ENCODE measurements at places on chromosomes 3 and 15. TPM values are rescaled to one million over a fixed set of nuclear protein-coding genes. Genes with fewer than 3 reads are reported as not detected.

DNA sequence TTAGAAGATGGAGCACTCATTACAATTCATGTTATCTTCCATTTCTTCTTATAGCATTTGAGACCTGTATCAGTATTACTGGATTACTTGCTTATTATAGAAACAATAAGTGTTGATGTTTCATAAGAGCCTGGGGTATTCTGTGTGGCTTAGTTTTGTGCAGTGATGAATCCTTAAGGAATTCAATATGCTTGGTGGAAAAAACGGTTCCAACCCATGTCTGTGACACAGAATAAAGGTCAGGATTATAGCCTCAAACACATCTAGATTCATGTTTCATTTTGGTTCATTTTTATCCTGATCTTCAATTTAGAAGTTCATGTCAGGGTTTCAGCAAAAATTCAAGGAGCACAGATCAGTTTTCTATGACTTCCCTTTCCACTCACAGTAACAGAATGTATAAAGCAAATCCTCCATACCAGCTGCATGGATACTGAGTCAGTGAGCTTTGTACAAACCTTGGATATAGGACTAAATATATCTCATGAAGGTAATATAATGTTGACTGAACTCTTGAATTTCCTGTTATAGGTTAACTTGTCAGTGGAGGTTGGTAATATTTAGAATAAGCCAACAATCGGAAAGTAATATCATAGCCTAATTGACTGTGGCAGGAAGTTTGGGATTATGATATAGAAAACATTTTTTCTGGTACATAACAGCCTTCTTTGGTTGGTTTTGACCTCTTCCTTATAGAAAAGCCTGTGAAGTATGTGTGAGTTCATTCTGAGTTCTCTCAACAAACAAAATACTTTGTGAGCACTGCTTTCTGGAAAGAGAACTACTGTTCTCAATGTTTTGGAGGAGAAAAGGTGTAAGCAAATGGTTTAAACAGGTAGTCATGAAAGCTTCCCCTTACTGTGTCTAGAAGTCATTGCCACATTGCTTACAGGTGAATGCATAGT, 218.2 kb upstream of the TPM1 start:
- DNase-seq: no peak

GRCh38 chr3:41265011-41265545, 65.8 kb downstream of the CTNNB1 start:
- no peak for DNase-seq

DNA sequence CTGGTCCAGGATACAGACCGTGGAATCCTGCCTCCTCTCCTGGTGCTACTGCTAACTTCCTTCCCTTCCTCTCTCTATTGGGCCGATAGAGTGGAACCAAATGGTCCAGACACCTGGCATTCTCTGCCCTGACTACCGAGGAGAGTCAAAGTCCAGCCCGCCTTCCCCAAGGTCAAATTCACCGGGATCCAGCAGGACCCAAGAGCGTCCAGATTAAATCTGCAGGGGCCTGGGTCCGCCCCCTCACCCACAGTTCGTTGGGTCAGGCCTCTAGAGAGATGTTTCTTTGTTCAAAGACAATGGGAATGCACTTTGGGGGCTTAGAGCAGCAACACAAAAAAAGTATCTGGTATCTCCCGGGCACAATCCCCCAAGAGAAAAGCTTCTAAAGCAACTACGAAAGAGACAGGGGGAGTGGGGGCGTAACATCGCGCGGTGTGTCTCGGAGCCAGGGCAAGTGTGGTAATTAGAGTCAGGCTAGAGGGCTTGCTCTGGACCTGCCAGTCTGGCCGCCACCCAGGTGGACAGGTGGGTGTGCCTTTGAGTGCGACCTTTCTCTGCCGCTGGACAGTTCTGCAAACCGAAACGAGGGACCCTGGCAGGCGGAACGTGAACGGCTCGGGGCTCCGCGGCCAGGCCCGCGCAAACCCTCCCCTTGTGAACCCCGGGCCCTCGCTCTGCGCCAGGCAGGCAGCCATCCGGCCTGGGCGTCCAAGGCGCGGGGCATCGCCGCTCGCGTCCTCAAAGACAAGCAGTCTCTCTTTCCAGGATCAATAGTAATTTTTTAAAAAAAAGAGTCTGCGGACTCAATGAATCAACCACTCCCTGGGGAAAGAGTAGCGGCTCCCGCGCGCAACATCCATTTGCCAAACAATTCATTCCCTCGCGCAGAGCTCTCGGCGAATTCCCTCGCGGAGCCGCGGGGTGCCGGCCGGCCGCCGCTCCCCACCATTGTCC, 806 bp downstream of the KLHL25 start:
- DNase-seq: no peak

- peak; percentile 9 for DNase-seq
These were observed 679 bp upstream of the MYD88 start for GRCh38 chr3:38137615-38138348.

The ITIH1 gene
- total RNA-seq: not detected

The MYO9A gene
- total RNA-seq: 38.3 TPM

All from T-cell (primary cell).